ENCODE measurements at places on chromosomes 3 and 15.

GRCh38 chr3:100103558-100104441 is 10.5 kb downstream of the FILIP1L start:
- DNase-seq, result no peak

DNA sequence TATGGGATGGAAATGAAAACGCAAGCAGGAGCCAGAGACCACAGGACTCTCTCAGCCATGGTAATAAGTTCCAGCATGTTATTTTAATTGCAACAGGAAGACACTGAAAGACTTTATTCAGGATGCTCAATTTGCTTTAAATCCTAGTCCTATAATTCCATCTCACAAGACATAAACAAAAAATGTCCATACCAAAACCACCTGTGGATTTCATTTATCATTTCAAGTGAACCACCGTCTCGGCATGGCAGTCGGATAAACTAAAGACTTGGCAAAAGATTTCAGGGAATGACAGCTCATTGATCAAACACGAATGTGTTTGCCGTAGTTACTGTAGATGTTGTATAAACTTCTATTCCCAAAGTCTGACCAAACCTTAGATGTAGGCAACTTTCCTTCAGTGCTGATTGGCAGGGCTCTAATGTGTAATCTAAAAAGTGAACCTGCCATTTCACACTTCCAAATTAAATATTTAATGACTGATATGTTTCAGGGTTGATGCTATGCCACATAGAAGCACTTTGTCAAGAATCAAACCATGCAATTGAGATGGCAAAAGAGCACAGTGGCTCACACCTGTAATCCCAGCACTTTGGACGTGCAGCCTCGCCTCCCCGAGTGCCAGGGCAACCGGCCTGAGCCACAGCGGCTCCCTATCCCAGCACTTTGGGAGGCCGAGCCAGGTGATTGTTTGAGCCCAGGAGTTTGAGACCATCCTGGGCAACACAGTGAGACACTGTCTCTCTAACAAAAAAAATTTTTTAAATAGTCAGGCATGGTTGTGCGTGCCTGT is 331.7 kb downstream of the MAGI1 start:
- no peak for DNase-seq

DNA sequence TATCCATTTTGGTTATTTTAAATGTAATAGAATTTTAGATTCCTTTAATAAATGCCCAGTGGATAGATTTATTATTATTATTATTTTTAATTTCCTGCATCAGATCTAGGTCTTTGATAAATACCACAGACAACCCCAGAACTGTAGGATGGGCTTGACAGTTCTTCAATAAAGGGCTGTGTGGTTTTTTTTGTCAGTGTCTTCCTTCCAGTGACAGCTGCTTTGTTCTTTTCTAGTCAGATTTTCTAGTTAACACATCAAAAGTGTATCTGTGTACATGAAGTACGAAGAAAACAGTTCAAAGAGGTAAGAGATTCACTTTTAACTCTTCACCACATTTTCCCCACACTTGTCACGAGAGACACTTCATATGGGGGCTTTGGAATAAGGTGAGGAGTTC is 120.3 kb downstream of the SAMMSON start:
- no peak for DNase-seq

- no peak for DNase-seq
Observed at GRCh38 chr3:192844486-192844765, 73.2 kb downstream of the MB21D2 start.

GRCh38 chr3:170804078-170804477 is 65.9 kb downstream of the RPL22L1 start:
- DNase-seq, result no peak

GRCh38 chr3:30578986-30579579 is 27.3 kb upstream of the TGFBR2 start:
- no peak for DNase-seq
